Anterior cingulate cortex (tissue), 58 donors: ENCODE measurements at places on chromosomes 4 and X.

DNA sequence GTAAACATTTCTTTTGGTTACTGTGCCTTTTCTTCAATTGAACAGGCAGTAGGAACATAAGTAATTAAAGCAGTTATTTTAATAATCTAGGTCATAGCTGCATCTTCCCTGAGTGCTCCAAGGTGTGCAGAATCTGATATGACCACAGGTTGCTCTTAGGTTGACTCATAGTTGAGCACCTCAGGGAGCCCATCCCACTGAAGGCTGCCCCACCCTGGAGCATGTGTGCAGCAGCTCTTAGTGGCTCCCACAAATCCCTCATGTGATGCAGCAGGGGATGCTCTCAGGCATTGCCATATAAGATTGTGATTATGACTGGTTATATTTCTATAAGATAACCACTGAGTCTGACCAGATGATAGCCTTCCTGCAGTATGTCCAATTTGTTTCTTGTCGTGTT, 72.3 kb downstream of the ZNF518B start:
- DNase-seq, result no peak

DNA sequence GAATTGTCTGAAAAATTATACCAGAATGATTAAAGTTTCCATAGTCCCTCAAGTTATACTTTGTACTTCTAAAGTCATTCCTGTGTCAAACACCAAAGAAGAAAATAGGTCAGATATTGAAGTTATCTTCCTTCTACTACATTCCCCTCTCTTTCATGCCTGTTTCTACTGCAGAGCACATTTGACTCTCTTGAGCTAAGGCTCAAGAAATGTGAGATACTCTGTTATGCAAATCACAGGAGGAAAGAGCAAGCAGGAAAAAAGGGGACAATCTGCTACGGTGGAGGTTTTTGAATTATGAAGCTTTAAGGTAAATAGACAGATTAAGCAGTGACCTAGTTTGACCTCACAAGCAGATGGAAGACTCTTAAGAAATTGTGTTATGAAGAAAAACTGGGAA, 198.9 kb upstream of the LDB2 start:
- no peak for DNase-seq

DNA sequence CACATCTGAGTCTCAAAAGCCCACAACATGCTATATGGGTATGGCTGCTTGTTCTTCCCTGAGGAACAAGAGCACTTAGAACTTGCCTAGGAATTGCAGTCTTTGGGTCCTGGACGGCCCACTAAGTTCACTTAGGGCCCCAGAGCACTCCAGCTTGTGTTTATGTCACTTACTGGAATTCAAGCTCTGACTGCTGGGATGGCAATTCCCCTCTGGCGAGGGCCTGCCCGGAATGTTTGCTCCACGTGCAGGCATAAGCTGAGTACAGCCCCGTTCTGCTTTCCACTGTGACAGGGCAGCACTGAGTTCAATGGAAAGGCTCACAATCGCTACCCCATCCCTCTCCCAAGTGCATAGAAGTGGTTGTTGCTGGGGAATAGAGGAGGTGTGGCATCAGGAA, 25.9 kb upstream of the RASSF6 start:
- DNase-seq, result no peak

DNA sequence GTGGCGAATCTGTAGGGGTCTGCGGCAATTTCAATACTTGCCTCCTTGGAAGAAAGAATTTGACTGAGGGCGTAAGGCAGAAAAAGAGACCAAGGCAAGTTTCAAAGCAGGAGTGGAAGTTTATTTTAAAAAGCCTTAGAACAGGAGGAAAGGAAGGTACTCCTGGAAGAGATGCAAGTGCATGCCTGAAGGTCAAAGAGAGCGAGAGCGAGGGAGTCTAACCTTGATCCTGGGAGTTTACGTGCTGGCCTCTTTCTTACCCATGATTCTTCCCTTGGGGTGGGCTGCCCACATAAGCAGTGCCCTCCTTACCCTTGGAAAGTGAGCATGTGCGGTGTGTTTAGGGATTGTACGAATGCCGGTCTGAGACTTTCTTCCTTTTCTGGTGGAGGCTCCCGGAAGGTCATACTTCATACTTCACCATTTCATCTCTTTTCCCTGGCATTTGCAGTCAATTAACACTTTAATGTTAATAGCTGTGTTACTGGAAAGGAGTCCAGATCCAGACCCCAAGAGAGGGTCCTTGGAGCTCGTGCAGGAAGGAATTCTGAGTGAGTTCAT, 40.0 kb downstream of the ARSD start:
- DNase-seq, result no peak

DNA sequence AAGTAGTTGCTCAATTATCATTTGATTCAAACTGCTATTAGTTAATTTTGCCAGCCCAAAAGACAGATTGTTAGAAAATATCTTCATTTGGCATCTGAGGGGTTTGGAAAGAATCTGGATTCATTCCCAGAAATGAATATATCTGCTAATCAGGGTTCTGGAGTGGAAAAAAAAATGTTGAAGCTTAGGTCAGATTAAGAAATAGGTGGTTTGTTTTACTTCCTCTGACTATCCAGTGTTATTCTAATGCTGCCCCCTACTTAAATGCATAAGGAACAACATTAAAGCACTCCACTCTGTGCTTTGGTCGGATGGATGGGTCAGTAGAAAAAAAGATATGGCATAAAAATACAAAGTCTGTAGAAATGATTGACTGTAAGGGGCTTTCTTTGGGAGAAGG, 89.0 kb downstream of the LUZP4 start:
- no peak for DNase-seq

- DNase-seq, result no peak
Observed at GRCh38 chrX:136199365-136199764, 51.8 kb downstream of the MAP7D3 start.

DNA sequence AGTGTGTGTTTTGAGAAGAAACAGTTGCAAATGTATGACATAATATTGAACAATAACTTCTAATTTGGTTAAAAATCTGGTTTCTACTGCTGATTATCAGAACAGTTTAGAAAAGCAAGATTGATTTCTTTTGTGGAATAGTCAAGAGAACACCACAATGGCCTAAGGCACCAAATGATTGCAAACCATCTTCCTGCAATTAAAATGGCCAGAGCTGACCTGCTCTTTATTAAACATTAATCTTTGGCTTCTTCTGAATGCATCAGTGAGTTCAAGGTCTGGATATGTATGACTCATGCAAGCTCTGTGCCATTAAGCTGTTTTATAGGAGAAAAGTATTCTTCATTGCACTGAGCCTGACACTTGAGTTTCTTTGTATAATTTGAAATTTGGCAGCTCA, 107.8 kb upstream of the PDHA2 start:
- no peak for DNase-seq

- no peak for DNase-seq
Observed at GRCh38 chr4:87541521-87541920, 12.3 kb upstream of the SPARCL1 start.

DNA sequence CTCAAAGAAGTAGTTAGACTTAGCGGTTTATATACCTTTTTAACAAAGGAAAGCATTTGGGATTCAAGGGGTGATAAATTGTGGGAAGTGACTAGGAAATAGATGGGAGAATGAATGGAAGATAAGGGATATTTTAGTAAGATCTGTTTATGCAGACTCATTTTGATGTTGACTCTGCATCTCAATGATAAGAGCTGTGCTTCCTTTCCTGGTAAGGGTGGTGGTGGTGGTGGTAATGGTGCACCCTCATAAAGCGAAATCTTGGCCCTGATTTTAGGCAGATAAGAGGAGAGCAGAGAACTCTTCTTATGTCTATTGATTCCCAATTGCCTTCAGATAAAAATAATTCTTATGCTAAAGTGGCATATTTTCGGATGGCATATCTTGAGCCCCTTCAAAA, 197.1 kb downstream of the SPRY1 start:
- no peak for DNase-seq

- DNase-seq, result no peak
Observed at GRCh38 chr4:90122355-90122748, 4.8 kb upstream of the CCSER1 start.

DNA sequence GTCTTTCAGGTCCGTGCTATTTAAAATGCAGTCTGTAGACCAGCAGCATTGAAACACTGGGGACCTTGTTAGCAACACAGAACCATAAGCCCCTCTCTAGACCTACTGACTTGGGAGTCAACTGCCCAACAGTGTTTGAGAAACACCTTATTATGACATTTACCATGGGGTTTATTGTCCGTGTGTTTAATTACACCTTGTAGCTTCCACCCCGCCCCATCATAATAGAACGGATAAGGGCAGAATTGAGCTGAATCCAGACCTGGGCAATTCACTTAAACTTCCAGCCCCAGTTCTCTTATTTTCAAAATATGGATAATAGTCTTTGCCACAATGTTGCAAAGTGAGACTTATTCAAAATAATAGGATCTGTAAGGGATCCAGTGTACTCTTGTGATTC, 30.6 kb upstream of the CLNK start:
- DNase-seq, result no peak

- no peak for DNase-seq
Observed at GRCh38 chr4:106195435-106195950, 120.5 kb downstream of the TBCK start.

GRCh38 chr4:78984593-78984992, 45.4 kb upstream of the PAQR3 start:
- no peak for DNase-seq

- DNase-seq, result no peak
Observed at GRCh38 chr4:150033081-150033480, 45.2 kb upstream of the DCLK2 start.

- no peak for DNase-seq
Observed at GRCh38 chr4:3268395-3269104, 19.6 kb downstream of the MSANTD1 start.

DNA sequence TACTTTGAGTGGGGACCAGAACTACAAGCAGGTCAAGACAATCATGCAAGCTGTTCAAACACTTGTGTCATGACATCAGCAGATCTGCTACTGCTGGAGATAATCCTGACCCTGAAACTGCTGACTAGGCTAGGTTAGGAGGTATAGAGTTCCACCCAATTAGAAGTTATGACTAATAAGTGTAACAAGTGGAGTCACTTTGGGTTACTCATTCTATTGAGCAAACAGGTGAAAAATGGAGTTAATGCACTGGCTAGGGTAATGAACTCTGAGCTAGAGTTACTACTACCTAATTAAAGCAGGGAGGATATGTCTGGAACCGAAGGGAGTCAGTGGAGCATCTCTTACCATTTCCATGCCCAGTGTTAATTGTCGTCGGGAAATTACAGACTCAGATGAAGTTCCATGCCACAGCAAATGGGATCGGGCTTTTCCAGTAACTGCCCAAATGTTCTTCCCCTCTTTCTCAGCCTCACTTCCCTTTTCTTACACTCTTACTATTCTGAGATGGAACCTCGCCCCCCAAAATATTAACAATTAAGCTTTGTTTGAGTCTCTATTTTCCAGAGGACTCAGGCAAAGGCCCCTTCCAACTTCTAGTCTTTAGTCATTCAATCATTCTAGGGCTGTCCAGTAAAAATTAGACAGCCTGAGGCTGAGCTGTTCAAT, 19.8 kb upstream of the MANBA start:
- no peak for DNase-seq

- DNase-seq, result peak; percentile 2
Observed at GRCh38 chrX:119692191-119693039, 553 bp downstream of the SEPTIN6 start.

GRCh38 chr4:81628489-81628888, 156.8 kb upstream of the RASGEF1B start:
- DNase-seq, result no peak

- DNase-seq, result no peak
Observed at GRCh38 chr4:22678940-22679854, 13.5 kb upstream of the GBA3 start.

- no peak for DNase-seq
Observed at GRCh38 chrX:105315248-105315647, 94.8 kb upstream of the TEX13A start.

- no peak for DNase-seq
Observed at GRCh38 chr4:5839751-5840674, 52.9 kb downstream of the CRMP1 start.

- DNase-seq, result no peak
Observed at GRCh38 chr4:152655272-152656129, 24.3 kb downstream of the TMEM154 start.

- no peak for DNase-seq
Observed at GRCh38 chrX:115467961-115468360, 93.0 kb upstream of the PLS3 start.

- DNase-seq, result no peak
Observed at GRCh38 chr4:143183513-143184216, 1.1 kb upstream of the USP38 start.

GRCh38 chr4:170089274-170089667, 485 bp downstream of the AADAT start:
- no peak for DNase-seq

GRCh38 chr4:63085091-63085490, 1324.2 kb downstream of the TECRL start:
- DNase-seq, result no peak

DNA sequence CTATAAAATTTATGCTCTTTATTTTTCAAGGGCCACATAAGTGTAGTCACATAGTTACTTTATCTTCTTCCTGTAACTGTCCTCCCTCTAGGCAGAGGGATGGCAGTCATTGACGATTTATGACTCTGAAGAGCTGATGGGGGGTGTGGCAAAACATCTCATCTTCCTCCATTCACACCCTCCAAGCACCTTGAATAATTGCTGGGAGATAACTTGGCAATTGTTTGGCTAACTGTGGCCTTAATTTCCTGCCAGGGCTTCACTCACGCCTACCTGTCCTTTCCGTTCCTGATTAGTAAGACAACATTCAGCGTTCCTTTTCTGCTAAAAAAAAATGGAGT, 329.2 kb downstream of the ARHGAP10 start:
- no peak for DNase-seq

DNA sequence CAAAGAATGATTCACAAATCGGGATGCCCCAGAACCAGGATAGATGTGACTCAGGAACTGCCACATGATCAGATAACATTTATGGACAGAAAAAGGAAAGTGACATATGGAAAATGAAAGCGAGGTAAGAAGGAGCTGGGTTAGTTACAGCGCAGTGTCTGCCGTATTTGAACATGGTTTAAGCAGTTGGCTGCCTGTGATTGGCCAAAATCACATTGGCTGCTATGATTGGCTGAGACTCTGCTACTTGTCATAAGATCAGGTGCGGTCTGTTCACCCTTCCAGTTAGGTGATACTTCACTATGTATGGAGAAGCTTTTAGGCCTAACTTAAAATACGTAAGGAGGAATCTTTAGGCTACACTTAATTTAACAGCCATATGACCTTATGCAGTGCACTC, 322.7 kb upstream of the HAND2 start:
- no peak for DNase-seq

- no peak for DNase-seq
Observed at GRCh38 chrX:130267956-130268448, 697 bp downstream of the ZNF280C start.
